Vein endothelial cell (primary cell): ENCODE measurements at places on chromosomes 5 and 9. TPM values are rescaled to one million over a fixed set of nuclear protein-coding genes. Genes with fewer than 3 reads are reported as not detected.

Gene IRX1
- total RNA-seq = not detected in 2 replicates

Gene REEP2
- total RNA-seq = 4.2 and 4.6 TPM in 2 replicates

Gene PDLIM4
- total RNA-seq = 47.4 and 56.8 TPM in 2 replicates

Gene CD14
- 0.57 TPM in 1 of 2 replicates, not detected in the other for total RNA-seq

Gene SMIM33
- not detected in 2 replicates for total RNA-seq

Gene MVB12B
- 10.1 and 17.3 TPM in 2 replicates for total RNA-seq

Gene SLC6A3
- total RNA-seq = not detected in 2 replicates

Gene FCN2
- total RNA-seq = not detected in 2 replicates

Gene LRRC14B
- not detected in 2 replicates for total RNA-seq

Gene ZDHHC11B
- total RNA-seq = under 0.01 TPM in 1 of 2 replicates, not detected in the other

Gene TAF11L10
- not detected in 2 replicates for total RNA-seq

Gene BTNL8
- total RNA-seq = not detected in 2 replicates

Gene INPP5E
- 15.3 and 16.3 TPM in 2 replicates for total RNA-seq

Gene DBH
- not detected in 2 replicates for total RNA-seq

Gene OGN
- not detected in 2 replicates for total RNA-seq

Gene TTF1
- total RNA-seq = 8.5 and 8.9 TPM in 2 replicates

Gene C5
- total RNA-seq = 0.65 and 0.86 TPM in 2 replicates

Gene ADAMTS13
- total RNA-seq = 0.48 and 0.98 TPM in 2 replicates

Gene WNT8A
- total RNA-seq = under 0.01 TPM in 1 of 2 replicates, not detected in the other

Gene SPATA31E1
- total RNA-seq = not detected in 2 replicates

Gene GADD45G
- not detected in 2 replicates for total RNA-seq

Gene RLN1
- total RNA-seq = not detected in 2 replicates

Gene SOWAHA
- total RNA-seq = not detected in 2 replicates

Gene PDE6A
- total RNA-seq = under 0.01 TPM in 1 of 2 replicates, not detected in the other

Gene ADGRV1
- total RNA-seq = under 0.01 and 0.67 TPM in 2 replicates

Gene FGF10
- not detected in 2 replicates for total RNA-seq

Gene C9orf50
- total RNA-seq = not detected in 2 replicates

Gene IFNA21
- total RNA-seq = not detected in 2 replicates

Gene TEX48
- not detected in 2 replicates for total RNA-seq

Gene DPH7
- total RNA-seq = 21.9 and 29.7 TPM in 2 replicates

Gene IER5L
- 9.9 and 16.0 TPM in 2 replicates for total RNA-seq

Gene NRG2
- 0.33 and 0.96 TPM in 2 replicates for total RNA-seq

Gene GRM6
- total RNA-seq = not detected in 2 replicates

Gene CDC25C
- total RNA-seq = 4.2 and 7.9 TPM in 2 replicates

Gene IFNA13
- not detected in 2 replicates for total RNA-seq

Gene WNK2
- total RNA-seq = not detected in 2 replicates

Gene SLC34A1
- not detected in 2 replicates for total RNA-seq

Gene GFI1B
- total RNA-seq = not detected in 2 replicates

Gene PCAT7
- not detected in 2 replicates for total RNA-seq
